ENCODE measurements at places on chromosomes 6 and 20.

- DNase-seq: no peak
Measured at GRCh38 chr6:46325561-46326530, 155.1 kb upstream of the ENPP5 start.

- no peak for DNase-seq
Measured at GRCh38 chr6:68108233-68108835, 526.7 kb upstream of the ADGRB3 start.

- DNase-seq: no peak
Measured at GRCh38 chr6:138277835-138278234, 59.5 kb upstream of the PBOV1 start.

GRCh38 chr6:15953152-15953880 is 175.6 kb upstream of the MYLIP start:
- no peak for DNase-seq

DNA sequence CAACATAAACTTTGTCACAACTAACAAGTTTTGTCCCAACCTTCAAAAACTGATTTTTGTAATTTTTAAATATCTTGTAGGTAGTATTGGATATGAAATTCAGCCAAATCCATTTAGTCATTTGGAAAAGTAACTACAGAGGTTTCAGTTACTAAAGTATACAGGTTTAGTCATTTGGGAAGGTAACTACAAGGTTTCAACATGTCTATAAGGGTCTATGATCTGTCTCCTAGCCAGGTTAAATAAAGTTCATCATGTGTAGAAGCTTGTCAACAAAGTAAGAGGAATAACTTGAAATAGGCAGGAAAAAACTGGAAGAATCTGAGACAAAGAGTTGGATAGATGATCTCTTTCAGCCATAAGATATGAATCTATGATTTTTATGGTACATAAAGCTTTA is 229.8 kb downstream of the COL12A1 start:
- no peak for DNase-seq

DNA sequence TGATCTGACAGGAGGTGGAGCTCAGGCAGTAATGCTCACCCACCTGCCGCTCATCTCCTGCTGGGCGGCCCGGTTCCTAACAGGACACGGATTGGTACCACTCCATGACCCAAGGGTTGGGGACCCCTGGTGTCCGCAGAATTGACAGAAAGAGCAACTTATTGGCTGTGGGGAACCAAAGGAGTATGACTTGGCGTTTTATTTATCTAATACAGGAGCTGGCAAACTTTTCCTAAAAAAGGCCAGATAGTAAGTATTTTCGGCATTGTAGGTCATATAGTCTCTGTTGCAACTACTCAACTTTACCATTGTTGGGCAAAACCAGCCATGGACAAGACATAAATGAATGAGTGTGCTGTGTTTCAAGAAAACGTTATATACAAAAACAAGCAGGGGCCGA is 44.4 kb upstream of the TRAF3IP2 start:
- no peak for DNase-seq

DNA sequence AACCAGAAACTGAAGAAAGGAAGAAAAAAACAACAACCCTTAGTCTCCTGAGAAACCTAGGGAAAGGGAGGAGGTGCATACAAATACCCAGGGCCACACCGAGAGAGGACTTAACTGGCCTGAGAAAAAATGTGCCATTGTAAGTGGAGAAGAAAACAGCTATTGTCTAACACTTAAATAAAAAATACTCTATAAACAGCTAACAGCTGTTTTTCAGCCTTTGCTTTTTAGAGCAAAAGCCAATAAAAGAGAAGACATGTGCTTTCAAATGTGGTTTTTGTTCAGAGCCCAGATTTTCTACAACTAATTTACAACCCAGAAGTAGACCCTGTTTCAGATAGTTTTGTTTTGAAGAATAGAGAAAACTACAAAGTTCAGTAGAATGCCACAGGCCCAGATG is 56.0 kb upstream of the SLC22A16 start:
- no peak for DNase-seq

DNA sequence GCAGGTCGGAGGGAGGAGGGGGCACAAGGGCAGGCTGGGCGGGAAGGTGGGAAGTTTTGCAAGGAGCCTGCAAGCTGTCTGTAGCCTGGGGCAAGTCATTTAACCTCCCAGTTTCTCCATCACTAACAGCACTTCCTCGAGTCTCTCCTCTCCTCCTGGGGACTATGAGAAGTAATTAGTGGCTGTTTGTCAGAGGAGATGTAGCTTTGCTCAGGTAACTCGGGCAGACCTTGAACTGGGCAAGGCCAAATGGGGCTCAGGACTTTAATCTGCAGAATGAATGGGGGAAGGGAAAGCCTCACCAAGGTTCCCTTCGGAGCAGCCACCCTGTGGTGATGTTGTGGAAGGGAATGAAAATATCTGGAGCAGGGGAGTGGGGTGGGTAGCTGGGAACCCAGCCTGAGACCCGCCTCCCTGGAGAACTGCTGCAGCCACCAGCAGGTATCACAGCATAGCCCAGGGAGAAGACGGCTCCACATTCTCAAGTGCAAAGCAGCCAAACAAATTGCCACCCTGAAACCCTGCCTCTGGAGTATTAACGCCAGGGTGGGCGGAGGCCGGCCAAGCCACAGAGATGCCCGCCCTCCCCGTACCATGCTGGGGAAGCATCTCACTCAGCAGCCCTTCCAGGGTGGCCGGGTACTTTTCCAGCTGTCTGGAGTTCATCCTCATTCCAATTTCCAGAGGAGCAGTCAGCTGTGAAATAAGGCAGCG is 6.1 kb upstream of the LEMD2 start:
- no peak for DNase-seq

DNA sequence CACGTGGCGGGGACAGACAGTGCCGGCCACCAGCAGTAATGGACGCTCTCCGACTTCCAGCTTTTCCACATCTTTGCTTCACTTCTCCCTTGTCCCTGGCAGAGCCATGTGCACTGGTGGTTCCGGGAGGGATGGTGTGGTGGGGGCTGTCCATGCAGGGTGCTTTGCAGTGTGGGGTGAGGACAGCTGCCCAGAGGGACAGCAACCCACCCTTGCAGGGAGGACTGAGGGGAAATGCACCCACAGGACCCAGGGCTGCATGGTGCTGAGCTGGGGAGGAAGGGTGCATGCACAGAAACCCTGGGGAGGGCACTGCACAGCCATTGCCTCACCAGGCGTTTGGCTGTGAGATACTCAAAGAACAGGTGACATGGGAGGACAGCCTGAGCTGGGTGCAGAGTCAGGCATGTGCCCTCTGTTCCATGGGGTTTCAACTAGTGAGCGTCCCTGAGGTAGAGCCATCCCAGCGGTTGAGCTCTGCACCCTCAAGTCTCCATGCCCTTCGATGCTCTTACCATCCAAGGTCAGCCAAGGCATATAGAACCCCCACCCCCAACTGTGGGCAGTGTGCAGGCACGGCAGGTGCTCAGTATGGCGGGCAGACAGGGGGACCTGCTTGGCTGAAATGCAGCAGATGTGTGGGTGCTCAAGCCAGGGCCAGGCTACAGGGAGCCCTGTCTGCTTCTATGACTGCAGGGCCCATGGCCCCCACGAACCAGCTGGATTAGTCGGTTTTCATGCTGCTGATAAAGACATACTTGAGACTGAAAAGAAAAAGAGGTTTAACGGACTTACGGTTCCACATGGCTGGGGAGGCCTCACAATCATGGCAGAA is 239.7 kb downstream of the TTLL2 start:
- DNase-seq: no peak

GRCh38 chr6:27797960-27798359 is 114.2 kb downstream of the OR2B2 start:
- DNase-seq: no peak

DNA sequence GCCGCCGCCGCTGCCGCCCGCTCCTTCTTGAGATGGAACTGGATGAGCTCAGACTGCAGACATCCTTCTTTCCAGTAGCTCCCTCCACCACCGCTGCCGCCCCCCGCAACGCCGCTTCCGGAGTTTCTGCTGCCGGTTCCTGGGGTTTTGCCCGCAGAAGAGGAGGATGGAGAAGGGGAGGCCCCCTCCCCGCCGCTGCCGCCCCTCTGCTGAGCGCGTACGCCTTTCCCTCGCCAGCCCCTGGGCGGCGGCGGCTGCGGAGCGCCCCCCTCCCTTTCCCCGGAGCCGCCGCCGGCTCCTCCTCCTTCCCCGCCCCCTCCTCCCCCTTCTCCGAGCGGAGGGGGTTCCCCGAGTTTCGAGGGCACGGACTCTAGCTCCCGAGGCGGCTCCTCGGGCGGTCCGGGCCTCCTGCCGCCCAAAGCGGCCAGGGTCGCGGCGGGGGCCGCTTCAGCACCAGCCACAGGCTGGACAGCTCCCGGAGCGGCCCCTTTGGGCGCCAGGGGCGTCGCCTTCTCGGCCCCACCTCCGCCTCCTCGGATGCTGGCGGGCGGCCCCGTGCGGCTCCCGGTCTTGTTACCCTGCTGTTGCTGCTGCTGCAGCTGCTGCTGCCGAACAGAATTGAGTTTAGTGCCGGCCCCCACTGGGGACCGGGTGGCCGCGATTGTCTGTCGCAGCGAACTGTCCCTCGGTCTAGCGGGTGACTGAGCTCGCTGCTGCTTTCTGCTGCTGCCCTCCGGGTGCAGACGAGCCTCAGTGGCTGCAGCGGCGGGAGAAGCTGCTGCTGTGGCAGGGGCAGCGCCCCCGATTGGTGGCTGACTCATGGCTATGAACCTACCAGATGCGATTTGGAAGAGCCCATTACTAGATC is 3.1 kb downstream of the MTCL3 start:
- peak; percentile 75 for DNase-seq

DNA sequence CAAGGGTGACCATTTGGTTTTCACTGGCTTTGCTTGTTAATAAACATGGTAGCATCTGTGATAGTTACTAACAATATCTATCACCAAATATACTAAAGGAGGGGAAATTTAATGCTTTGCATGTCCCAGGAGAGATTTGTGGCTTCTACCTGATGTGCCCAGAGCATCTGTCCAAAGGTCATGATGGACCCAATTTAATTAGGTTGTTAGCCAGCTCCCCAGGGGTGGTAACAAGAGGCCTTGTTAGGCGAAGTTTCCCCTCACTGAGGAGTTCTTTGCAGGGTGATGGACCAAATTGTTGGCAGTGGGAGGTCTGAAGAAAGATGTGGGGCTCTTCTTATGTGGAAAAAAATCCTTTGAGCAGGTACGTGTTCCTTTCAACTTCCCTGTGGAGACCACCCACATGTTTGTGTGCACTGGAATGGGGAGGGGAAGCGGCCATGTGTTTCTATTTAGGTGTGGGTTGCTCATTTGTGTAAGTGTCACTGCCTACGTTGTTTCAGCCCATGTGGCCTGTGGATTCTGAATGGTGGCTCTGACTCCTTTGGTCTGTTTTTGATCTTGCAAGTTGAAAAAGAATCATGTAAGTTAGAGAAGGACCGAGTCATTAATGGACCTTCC is 137.6 kb downstream of the CLIC5 start:
- no peak for DNase-seq

GRCh38 chr6:156866220-156867015 is 89.2 kb downstream of the ARID1B start:
- no peak for DNase-seq

DNA sequence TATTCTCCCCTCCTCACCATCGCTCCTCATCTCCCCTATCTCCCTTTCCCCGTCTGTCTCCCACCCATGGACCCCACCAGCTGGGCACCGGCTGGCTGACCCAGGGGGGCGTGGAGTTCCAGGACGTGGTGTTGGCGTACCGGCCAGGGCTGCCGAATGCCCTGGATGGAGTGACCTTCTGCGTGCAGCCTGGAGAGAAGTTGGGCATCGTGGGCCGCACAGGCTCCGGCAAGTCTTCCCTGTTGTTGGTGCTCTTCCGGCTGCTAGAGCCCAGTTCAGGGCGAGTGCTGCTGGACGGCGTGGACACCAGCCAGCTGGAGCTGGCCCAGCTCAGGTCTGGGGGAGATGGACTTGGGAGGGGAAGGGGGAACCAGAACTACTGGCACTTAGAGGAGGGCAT is 7.7 kb downstream of the DLK2 start:
- DNase-seq: no peak

DNA sequence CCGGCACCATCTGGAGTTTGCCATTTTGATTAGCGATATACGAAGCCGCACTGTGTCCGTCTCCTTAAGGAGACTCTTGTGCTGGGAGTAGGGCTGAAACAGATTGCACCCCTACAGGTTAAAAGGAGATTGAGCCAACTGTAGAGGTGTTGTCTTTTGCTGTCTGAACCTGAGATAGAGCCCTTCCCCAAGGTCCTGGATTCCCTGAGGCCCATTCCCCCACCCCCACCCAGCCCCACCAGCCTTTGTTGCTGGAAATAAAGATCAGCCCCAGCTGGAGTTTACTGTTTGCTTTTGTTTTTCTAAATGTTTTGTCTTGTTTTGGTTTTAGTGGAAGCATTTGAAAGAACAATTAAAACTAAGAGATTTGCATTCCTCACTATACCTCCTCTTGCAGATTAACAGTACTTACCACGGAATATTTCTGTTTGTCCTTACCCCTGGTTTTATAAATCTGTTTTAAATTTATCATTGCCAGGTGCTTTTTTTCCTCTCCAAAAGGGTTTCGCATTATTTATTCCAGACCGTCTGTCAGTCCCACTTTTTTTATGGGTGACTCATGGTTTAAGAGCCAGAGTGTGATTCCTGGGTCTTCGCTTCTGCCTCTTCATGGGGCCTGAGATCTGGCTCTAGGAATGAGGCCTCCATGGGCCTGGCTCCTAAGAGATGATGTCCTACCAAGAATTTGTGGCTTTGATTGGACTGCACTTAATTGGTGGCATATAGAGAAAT is 169.2 kb downstream of the DTNBP1 start:
- DNase-seq: no peak

- no peak for DNase-seq
Measured at GRCh38 chr6:158316022-158316421, 3.8 kb downstream of the TULP4 start.

DNA sequence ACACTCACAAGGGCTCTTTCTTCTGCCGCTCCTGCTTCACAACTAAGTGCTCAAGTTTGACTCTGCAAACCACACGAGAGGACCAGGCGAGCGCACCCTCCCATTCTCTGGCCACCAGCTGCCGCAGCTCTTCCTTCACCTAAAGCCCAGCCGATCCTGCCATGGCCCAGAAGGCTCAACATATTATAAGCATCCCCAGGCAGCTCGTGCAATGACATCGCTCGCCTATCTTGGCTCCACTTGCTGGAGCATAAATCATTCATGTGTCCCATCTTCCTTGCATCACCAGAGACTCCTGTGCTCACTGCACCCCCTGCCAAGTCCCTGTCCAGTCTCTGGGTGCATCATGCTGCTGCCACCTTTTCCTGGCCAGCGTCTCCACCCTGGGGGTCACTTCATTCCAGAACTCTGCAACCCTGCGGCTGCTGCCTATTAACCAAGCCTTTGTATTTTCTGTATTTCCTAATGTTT is 59.0 kb downstream of the PSMG4 start:
- DNase-seq: no peak

DNA sequence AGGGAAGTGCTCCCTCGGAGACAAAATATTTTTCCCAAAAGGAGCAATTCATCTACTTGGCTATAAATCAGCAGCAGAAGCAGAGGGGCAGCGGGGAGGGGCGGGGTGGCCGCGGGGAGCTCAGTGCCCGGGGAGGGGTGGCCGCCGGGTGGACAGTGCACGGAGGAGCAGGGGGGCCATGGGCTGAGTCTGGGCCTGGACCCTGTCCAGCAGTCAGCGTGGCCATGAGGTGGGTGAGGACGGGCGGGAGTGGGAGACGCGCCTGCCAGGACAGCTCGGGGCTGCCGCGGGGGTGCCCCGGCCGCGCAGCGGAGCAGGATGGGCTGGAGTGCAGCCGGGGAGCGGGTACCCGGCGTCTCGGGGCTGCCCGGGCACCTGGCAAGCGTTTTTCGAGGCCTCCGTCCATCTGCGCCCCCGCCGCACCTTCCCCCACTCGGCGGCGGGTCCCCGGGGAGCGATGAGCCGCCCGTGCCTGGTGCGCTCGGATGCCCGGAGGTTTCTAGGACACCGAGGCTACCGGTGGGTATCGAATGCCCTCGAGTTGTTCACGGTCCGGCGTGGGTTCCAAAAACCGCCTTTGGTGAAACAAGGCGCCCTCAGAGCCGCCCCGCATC is 229.5 kb downstream of the THBS2 start:
- DNase-seq: no peak
